Mesenchymal stem cell (in vitro differentiated cells and primary cell): ENCODE measurements at places on chromosomes 4 and X.

GRCh38 chrX:143642426-143642825 lies 6.5 kb upstream of the SLITRK4 start:
- DNase-seq, result no peak
- H3K4me1 ChIP-seq, result no peaks in the 10 kb centered on the region
- H3K4me3 ChIP-seq, result no peak overlapping the region
- H3K27ac ChIP-seq, result no peak overlapping the region
- no peaks in the 10 kb centered on the region for H3K36me3 ChIP-seq

- DNase-seq, result no peak
- no peaks in the 10 kb centered on the region for H3K4me1 ChIP-seq
- H3K36me3 ChIP-seq, result no peaks in the 10 kb centered on the region
These were observed 91.7 kb upstream of the PNPLA4 start for GRCh38 chrX:8018934-8019333.

DNA sequence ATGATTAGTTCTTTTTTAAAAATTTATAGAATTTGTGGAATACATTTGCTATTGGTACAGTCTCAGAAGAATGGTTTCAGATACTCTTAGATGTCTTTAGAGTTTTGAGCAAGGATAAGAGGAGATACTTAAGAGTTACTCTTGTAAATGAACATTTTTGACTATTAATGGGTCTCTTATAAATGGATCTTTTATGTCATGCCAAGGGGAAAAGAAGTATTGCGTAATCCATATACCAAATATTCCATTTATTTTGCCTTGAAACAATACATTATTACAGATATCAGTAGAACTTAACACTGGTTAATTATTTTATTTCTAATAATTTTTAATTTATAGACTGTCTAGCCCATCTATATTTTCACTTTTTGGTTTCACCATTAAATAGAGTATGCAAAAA lies 17.2 kb upstream of the DCAF4L1 start:
- no peaks in the 10 kb centered on the region for H3K4me1 ChIP-seq
- no peaks in the 10 kb centered on the region for H3K36me3 ChIP-seq
- no peak overlapping the region for H3K4me3 ChIP-seq
- H3K27me3 ChIP-seq, result no peaks in the 10 kb centered on the region
- no peak overlapping the region for H3K27ac ChIP-seq

DNA sequence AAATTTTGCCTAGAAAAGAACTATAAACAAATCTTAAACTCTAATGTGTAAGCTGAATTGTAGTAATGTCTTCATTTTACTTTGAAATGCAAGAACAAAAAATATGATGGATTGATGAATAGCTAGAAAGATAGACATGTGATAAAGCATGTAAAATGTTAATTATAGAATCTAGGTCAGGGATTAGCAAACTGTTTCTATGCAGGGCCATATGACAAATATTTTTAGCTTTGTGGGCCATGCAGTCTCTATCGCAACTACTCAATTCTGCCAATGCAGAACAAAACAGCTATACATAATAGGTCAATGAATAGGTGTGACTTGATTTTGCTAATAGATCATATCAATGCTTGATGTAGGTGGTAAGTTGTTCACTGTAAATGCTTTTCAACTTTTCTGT lies 75.3 kb downstream of the TBCK start:
- no peaks in the 10 kb centered on the region for H3K27me3 ChIP-seq
- peaks cover 24% of the 10 kb centered on the region for H3K36me3 ChIP-seq
- DNase-seq, result no peak

DNA sequence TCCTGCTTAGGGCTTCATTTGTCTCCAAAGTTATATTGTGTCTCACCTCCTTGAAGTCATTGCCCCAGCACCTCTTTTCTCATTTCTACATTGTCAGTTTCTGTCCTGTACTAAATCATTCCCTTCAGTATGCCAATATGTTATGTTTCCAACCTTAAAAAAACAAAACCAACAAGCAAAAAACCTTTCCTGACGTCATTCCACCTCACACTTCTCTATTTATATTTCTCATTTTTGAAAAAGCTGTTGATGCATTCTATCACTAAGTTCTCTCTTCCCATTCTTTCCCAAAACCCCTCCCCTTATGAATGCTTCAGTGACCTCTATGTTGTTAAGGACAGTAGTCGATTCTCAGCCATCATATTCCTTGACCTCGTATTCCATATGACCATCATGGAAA lies 98.7 kb upstream of the ARHGAP24 start:
- no peaks in the 10 kb centered on the region for H3K36me3 ChIP-seq
- no peak overlapping the region for H3K27ac ChIP-seq
- no peak for DNase-seq

DNA sequence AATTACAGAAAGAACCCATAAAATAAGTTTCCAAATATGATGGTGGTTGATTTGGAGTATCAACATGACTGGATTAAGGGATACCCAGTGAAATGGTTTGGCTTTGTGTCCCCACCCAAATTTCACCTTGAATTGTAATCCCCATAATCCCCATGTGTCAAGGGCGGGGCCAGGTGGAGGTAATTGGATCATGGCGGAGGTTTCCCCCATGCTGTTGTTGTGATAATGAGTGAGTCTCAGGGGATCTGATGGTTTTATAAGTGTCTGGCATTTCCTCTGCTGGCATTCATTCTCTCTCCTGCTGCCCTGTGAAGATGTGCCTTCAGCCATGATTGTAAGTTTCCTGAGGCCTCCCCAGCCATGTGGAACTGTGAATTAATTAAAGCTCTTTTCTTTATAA lies 39.1 kb downstream of the WDFY3 start:
- H3K36me3 ChIP-seq, result peaks cover 42% of the 10 kb centered on the region
- no peak overlapping the region for H3K27ac ChIP-seq
- no peaks in the 10 kb centered on the region for H3K4me1 ChIP-seq

GRCh38 chrX:119970574-119970973 lies 27.0 kb upstream of the NKAP start:
- H3K27ac ChIP-seq, result no peak overlapping the region
- no peaks in the 10 kb centered on the region for H3K27me3 ChIP-seq
- H3K36me3 ChIP-seq, result no peaks in the 10 kb centered on the region
- H3K4me3 ChIP-seq, result no peak overlapping the region
- no peak for DNase-seq

GRCh38 chr4:78119698-78120097 lies 62.6 kb downstream of the FRAS1 start:
- no peak for DNase-seq
- no peak overlapping the region for H3K27ac ChIP-seq
- no peaks in the 10 kb centered on the region for H3K36me3 ChIP-seq
- no peaks in the 10 kb centered on the region for H3K27me3 ChIP-seq

DNA sequence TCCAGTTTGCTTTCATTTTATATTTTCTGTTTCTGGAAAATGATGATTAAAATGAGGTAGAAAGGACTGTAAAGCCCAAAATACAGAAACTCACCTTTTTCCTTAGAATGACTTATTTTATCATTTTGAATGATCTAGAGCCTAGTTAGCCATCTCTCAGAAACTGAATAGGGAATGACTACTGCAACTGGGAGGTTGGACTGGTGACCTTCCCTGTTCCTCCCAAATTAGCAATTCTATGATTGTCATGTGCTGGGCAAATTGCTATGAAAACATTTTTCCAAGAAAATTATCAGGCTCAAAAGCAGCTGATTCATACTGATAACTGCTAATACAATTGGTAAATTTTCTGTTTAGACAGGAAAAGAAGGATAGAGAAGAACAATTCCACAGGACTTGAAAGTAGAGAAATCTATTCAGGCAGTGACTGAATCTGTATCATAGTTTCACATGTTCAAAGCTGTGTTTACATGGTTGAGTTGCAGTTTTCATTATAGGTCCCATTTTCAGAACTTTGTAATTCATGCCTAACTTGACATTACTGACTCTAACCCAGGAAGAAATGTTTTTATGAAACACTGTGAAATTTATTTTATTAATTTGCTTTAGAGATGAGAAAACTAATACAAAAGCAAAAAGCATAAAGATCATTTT lies 43.4 kb upstream of the SEC24B start:
- no peak for DNase-seq
- H3K36me3 ChIP-seq, result no peaks in the 10 kb centered on the region
- peaks cover 3% of the 10 kb centered on the region for H3K27me3 ChIP-seq
- no peak overlapping the region for H3K27ac ChIP-seq

DNA sequence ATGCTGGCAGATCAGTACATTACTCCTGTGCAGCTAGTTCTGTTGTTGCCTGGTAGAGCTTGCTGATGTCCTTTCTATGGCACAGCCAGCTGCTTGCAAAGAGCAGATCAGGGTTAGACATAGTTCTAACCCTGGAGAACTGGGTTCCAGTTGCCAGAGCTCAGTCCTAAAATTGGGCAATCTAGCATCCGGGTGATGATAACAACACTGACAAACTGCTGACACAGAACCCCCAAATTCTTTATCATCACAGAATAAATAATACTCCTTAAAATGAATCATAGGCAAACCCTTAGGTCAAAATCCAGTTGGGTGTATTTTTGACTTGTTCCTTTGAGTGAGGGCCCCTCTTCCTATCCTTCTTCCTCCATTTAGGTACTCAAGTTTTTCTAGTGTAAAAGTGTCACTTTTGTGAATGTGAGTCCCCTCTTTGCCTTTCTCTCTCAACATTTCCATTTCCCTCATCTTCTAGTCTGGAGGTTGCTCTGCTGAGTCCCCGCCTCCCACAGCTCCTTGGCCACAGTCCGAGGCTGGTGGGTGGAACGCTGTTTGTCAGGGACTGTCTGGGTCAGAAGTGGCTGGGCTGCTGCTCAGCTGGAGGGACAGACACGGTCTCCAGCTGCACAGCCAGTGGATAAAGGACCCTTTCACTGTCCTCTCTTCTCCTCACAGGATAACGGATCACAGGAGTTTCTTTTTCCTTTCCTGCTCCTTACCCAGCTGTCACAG lies 93.6 kb upstream of the RASGEF1B start:
- peak; percentile 15 for DNase-seq
- H3K27ac ChIP-seq, result no peak overlapping the region
- H3K4me1 ChIP-seq, result peaks cover 2% of the 10 kb centered on the region

GRCh38 chrX:2954541-2954940 lies 25.4 kb upstream of the ARSD start:
- H3K27ac ChIP-seq, result no peak overlapping the region
- no peak overlapping the region for H3K4me3 ChIP-seq
- H3K4me1 ChIP-seq, result no peaks in the 10 kb centered on the region
- H3K27me3 ChIP-seq, result peaks cover 12% of the 10 kb centered on the region

GRCh38 chrX:47273011-47273730 lies 40.4 kb downstream of the USP11 start:
- no peaks in the 10 kb centered on the region for H3K4me1 ChIP-seq
- H3K4me3 ChIP-seq, result no peak overlapping the region
- H3K27me3 ChIP-seq, result no peaks in the 10 kb centered on the region

- H3K36me3 ChIP-seq, result peaks cover 89% of the 10 kb centered on the region
- H3K27me3 ChIP-seq, result no peaks in the 10 kb centered on the region
- DNase-seq, result peak; percentile 69
These were observed 32.9 kb downstream of the CPEB2 start for GRCh38 chr4:15035159-15035558.

GRCh38 chr4:155582971-155583437 lies 83.6 kb upstream of the GUCY1A1 start:
- no peak overlapping the region for H3K4me3 ChIP-seq
- H3K27ac ChIP-seq, result peak overlapping the region; percentile 4
- no peaks in the 10 kb centered on the region for H3K36me3 ChIP-seq
- H3K27me3 ChIP-seq, result no peaks in the 10 kb centered on the region
- H3K4me1 ChIP-seq, result no peaks in the 10 kb centered on the region

DNA sequence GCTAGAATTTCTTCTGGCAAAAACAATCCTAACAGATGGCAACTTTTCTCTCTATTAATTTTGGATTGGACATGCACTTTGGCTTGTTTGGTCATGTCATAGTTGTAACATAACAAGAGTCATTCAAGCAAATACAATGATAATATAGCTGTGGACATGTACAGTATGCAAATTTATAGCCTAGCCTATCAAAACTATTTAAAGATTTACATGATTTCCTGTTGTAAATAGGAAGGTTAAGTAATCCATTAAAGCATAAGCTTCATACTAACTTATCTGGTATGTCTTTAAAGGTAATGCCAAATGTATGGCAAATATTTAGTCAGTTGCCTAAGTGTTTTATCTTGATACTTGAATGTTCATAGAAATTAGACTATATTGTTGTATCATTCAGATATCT lies 45.3 kb downstream of the RPA4 start:
- H3K27ac ChIP-seq, result no peak overlapping the region
- no peaks in the 10 kb centered on the region for H3K36me3 ChIP-seq
- no peak for DNase-seq
- no peak overlapping the region for H3K4me3 ChIP-seq

DNA sequence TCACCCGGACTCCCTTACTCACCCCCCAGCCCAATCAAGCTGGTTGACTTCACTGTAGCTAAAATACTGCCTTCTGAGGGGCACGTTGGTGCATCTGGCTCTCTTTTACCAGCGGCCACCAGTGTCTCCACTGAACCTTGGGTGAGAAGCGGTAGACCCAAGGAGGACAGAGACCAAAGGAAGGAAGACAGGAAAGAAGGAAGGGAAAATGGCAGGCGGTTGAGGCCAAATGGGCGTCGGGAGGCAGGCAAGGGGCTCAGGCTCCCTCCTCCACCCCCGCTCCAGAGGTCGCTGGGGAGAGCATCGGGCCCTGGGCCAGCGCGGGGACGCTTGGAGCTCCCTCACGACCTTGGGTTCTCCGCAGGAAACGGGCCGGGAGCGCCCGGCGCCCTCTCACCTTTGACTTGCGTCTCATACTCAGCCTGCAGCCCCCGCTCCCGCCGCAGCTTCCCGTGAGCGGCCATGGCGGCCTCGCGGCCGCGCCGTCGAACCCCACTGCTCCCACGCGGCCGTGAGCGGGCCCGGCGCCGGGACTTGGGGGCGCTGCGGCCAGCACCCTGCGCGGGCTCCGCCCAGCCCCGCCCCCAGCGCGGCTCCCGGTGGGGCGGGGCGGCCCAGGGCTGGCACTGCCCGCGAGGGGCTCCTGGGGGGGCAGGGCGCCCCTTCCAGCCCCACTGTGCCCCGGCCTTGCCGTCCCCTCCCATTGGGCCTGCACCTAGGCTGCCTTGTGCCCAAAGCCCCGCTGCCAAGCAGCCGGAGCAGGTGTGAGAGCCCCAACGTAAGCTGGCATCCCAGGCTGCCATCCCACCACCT lies at the start of gene ARHGAP4:
Gene ARHGAP4 (minus strand): TSS at position 526 of the 813 bp plus-strand sequence. CDS start 62 bp downstream, at position 464.
- DNase-seq, result no peak
- peak within 1 kb of the TSS; percentile 89 for H3K27ac ChIP-seq
- H3K36me3 ChIP-seq, result peaks cover 18% of the 10 kb centered on the region
- H3K4me3 ChIP-seq, result no peak within 1 kb of the TSS

DNA sequence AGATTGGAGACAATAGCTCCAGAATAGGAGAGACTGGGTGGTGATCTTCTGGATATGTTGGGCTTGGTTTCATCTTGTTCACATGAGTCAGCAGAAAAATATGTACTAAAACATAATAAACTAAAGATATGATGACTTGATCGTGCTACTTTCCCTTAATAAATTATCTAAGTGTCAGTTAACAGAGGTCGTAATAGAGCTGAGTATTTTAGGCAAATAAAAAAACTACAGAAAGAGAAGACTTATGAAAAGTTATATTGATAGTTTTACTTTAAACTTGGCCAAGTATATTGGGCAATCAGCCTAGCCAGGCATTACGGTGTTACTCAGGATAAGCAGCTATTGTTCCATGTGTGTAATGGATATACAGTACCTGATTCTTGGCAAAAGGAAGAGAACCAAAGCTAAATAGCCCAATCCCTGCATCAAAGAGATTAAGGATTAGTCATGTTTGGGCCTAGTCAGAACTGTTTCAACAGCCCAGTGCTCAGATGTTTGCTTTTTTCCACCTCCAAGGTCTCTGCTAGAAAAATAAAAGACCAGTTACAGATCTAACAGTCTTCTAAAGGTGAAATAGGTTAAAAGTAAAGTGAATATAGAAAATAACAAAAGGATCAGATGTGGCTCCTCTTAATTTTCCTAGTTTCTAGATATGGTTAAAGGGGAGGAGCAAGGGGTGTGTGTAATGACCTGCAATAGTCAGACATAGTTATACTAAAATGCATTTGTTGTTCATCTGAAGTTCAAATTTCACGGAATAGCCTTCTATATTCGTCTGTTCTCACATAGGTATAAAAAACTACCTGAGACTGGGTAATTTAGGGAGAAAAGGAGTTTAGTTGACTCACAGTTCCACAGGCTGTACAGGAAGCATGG lies 262.6 kb downstream of the ADGRL3 start:
- DNase-seq, result peak; percentile 40
- H3K4me1 ChIP-seq, result no peaks in the 10 kb centered on the region
- H3K27ac ChIP-seq, result peak overlapping the region; percentile 43
- H3K36me3 ChIP-seq, result no peaks in the 10 kb centered on the region
